ENCODE measurements at places on chromosomes 3 and 15.

DNA sequence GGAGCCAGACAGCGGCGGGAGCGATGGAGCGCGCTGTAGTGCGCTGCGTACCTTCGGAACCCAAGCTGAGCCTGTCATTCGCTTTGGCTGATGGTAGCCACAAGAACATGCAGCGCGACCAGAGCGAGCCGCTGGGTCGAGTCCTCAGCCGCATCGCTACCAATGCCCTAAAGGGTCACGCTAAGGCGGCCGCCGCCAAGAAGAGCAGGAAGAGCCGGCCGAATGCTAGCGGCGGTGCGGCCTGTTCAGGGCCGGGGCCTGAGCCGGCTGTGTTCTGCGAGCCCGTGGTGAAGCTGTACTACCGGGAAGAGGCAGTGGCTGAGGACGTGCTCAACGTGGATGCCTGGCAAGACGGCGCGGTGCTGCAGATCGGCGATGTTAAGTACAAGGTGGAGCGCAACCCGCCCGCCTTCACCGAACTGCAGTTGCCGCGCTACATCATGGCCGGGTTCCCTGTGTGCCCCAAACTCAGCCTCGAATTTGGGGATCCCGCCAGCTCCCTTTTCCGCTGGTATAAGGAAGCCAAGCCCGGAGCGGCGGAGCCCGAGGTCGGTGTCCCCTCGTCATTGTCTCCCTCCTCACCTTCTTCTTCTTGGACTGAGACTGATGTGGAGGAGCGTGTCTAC, 498 bp downstream of the PDE12 start:
- DNase-seq, result no peak

DNA sequence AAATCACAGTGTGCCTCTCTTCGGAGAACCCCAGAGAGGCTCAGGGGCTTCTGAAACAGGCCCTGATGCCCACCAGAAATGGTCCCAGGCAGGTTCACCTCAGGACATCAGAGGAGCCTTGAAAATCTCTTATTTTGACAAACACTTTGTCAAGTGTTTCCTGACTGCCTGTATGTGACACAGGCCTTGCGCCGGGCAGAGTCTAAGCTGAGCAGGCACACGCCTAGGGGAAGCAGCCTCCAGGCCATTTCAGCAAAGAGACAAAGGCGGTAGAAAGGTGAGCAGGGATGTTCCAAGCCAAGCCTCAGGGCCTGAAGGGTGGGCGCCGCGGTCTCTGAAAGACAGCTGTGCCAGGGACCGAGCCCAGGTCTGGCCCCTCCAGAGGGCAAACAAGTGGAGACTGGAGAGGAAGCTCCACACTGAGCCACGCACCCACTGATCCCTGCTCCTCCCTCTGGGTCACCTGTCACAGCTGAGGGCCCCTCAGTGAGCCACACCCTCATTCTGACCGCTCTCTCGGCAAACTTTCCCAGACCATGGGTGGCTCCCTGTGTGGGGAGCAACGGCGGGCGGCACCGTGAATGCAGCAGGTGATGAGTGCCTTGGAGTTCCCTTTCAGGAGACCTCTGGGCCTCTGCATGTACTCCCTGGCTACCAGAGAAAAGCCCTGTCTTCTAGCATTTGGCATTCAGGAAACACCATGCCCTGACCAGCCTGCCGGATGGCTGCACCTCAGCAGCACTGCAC, 136.1 kb downstream of the ADAMTS17 start:
- no peak for DNase-seq

GRCh38 chr3:146195030-146195429, 34.0 kb upstream of the PLOD2 start:
- DNase-seq, result no peak

DNA sequence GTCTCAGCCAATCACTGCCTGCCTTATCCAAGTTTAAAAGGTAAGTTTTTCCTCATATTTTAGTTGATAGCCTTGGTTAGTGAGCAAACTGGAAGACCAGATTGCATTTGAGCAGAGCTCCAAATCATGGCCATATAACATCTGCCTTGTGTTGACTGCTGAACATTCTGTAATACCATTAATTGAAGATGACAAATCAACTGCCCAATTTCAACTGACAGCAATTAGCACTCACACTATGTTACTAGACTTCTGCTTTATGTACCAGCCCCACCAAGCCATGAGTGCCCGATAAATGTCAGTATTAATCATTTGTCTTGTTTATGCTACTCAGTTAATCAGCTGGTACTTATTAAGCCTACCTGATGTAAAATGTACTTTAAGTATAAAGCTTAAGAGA, 83.1 kb downstream of the CGGBP1 start:
- DNase-seq, result no peak

GRCh38 chr3:194031867-194032635, 103.9 kb upstream of the HES1 start:
- no peak for DNase-seq

DNA sequence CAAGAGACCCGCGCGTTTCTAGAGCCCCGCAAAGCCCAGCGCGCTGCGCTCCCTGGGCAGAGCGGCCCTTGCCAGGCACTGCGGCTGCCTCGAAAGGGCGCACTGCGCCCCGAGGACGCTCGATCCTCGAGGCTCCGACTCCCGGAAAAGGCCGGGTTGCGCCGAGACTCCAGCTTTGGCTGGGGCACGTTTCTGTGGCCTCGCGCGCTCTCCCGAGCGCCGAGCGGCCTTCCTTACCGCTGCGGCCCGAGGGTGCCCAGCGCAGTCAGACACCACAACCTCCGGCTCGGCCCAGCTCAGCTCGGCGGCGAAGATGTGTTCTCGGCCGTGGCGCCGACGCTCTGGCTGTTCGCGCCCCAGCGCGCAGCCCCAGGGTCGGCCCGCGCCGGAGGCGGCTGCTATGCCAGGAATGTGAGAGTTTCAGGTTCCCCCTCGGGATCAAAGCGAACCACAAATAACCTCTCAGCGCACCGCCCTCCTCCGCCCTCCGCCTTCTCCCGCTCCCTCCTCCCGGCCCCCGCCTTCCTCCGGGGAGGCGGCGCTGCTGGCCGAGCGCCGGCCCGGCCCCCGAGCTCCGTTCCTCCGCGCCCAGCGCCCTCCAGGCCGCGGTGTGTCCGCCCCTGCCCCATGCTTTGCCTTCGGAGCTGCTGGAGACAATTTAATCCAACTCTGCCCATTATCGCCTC, at the start of gene AMOTL2:
TSS of gene AMOTL2 (minus strand) at position 343 of the 686 bp plus-strand sequence. CDS start 3,014 bp downstream, outside the sequence.
- peak; percentile 97 for DNase-seq
